ENCODE measurements at places on chromosomes 5 and 9.

GRCh38 chr5:119655061-119655460 is 25.7 kb downstream of the FAM170A start:
- DNase-seq = no peak

DNA sequence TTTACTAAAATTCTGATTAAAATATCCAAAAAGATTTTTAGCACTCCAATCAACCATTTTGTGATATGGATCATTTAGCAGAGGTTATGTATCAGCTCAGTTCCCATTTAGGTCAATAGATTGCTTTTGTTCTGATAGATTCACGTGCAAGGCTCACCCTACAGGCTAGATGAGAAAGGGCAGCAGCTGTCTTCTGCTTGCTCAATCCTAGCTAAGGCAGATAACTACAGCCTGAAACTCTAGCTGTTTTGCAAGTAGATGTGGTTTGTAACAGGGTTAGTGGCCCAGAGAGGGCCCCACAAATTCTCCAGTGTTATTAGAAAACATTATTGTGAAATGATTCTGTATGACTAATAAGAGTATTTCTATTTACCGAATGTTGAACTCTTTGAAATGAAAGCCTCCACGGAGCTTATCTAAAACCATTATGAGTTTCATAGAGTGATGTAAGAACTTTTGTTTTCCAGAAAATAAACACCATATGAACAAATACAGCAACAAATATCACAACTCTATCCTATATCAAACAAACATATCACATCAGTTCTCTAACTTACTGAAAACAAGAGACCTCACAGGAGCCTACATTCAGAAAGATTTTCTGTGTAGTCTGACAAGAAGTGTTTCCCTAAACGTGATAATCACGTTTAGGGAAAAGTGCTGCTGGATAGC is 841.9 kb upstream of the ACO1 start:
- DNase-seq = peak; percentile 8

DNA sequence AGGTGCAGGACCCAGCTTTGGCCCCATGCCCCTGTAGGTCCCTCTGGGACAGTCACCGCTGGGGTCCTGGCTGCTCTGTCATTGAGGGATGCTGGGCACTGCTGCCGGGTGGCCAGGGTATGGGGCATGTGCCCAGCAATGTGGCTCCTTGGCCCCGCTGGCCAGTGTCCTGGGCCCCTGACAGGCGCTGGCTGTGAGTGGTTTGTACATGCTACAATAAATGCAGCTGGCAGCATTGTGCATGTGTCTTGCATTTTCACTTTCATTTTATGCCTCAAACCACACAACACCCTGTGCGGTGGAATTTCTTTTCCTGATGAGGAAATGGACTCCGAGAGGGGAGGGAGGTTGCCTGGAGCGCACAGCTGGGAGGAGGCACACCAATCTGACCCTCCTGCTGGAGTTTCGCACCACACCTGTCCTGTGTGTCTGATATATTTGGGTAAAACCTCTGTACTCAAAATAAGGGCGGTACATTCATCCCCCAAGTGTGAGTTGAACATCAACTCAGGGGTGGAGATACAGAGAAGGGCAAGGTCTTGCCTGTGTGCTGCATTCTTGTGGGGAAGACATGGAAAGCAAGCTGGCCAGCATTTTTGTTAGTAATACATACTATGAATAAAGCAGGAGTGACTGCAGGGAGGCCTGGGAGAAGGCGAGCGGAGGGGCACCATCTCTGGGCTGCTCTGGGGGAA is 11.7 kb downstream of the TSPAN17 start:
- DNase-seq = no peak

GRCh38 chr5:88436290-88436689 is 167.6 kb upstream of the TMEM161B start:
- DNase-seq = no peak

- no peak for DNase-seq
Measured at GRCh38 chr9:125272697-125273096, 11.1 kb downstream of the GAPVD1 start.

GRCh38 chr5:18420711-18421110 is 786.5 kb downstream of the TAF11L14 start:
- DNase-seq = no peak

DNA sequence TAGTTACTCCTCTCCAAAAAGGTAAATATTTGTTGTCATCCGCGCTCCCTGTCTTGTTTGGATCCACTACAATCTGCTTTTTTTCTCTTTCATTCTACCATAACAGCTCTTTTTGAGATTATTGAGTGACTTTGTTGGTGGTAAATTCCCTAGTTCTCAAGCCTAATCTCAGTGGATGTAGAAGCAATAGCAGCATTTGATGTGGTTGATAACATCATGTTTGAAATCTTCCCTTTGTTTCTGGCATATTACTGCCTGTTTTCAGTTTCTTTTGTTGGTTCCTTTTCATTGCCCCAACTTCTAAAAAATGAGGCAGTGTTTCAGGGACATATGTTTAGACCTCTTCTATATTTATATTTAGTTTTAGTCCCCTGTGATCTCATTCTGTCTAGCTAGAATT is 8.9 kb downstream of the CDC42SE2 start:
- DNase-seq = no peak

DNA sequence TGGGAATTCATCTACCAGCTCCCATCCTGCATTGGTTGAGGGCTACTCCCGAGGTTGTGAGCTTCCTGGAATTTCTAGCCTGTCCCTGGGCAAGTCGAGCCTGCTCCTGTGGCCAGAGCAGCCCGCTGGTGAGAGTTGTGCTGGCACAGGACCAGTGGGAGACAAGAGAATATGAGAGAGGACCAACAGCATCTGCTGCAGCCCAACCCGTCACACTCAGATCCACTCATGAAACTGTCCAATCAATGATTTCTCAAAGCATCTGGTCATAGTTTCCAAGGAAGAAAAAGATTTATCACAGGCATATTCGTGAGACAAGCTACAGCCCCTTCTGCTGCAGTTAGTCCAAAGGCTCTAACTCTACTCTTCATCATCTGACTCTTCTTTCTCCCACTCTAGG is 64.4 kb upstream of the RAI14 start:
- DNase-seq = no peak

DNA sequence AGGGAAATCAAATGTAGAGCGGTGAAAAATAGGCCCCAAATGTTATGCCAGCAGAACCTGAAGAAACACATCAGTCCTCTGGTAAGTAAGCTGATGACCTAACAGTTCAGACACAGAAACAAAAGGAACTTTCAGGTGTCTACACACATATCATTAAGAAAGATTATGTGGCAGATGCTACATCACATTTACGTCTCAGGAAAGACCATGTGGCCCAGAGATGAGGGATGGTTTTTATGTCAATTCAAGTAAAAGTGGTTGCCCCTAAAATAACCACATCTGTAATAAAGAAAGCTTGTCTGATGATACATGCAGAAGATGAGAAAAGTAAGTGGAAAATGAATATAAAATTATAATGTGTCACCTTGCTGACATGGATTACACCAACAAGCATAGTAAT is 31.4 kb downstream of the GNAQ start:
- DNase-seq = no peak

DNA sequence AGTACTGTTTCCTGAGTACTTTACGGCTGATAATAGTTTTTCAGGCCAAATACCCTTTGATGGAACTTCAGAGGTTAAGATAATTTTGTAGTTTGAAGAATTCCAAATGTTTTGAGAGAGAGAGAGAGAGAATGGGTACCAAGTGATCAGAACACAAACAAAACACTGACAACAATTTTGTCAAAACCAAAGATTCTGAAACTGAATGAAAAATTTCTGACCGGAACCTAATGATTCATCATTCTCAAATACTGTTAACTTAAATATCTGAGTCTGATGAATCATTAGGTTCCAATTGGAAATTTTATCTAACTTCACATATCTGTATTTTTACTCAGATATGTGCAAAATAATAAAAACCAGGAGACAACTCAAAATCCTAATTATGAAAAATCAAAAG is 4.0 kb downstream of the LMBRD2 start:
- DNase-seq = no peak

- DNase-seq = no peak
Measured at GRCh38 chr5:524973-525761, 918 bp upstream of the SLC9A3 start.

DNA sequence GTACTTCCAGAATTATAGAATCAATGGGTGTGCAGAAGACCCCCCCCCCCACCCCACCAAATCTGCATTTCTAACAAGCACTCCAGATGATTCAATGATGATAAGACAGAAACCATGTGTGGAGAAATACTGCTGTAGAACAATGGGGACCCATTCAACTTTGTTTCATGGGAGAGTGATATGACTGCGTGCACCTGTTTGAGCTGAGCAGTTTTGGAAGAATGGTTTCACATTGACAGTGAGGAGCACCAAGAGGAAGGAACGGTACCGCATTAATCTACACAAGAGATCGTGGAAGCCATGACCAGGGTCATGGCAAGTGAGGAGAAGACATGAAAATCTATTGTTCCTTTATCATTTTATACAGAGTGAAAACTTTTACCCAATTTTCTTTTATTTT is 202.7 kb downstream of the CD180 start:
- no peak for DNase-seq

DNA sequence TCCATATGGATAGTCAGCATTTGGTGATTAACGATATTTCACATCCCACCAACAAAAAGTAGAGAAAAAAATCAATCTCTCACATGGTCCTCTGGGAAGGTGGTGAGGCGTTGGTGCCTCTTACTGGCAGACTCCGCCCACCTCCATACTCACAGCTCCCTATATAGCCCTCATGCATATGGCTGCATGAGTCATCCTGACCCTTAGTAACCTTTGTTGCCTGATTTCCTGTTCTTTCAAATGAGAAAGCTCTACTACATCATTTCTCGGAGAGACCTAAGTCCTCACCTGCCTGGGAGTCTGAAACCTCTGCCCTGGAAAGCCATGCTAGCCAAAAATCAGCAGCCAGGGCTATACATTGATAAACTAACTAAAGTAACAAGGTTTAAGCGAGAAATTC is 33.3 kb upstream of the ABCA1 start:
- DNase-seq = peak; percentile 62

GRCh38 chr5:53971551-53971950 is 338.8 kb downstream of the ARL15 start:
- no peak for DNase-seq

- DNase-seq = no peak
Measured at GRCh38 chr9:109925799-109926198, 145.8 kb downstream of the PALM2AKAP2 start.

DNA sequence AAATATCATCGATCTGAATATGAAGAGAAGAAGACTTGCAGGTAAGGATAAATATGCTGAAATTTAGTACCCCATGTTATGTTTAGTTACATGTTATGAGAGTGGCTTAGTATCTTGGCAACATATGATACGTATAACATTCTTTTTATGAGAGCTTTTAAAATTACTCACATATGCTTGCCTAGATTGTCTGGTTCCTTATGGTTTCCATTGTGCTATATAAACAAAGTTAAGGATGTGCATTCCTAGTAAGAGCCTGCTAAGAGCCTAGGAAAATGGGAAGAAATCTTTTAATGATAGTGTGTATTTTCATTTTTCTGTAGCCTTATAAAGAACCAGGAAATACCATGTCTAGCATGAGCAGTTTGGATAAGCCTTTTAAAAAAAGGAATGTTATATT is 112.0 kb upstream of the KCNN2 start:
- DNase-seq = no peak

- DNase-seq = no peak
Measured at GRCh38 chr5:93924628-93925027, 183.2 kb upstream of the POU5F2 start.

- DNase-seq = no peak
Measured at GRCh38 chr5:172142709-172143215, 45.3 kb downstream of the STK10 start.

GRCh38 chr9:126667190-126668055 is 53.7 kb downstream of the LMX1B start:
- DNase-seq = no peak

DNA sequence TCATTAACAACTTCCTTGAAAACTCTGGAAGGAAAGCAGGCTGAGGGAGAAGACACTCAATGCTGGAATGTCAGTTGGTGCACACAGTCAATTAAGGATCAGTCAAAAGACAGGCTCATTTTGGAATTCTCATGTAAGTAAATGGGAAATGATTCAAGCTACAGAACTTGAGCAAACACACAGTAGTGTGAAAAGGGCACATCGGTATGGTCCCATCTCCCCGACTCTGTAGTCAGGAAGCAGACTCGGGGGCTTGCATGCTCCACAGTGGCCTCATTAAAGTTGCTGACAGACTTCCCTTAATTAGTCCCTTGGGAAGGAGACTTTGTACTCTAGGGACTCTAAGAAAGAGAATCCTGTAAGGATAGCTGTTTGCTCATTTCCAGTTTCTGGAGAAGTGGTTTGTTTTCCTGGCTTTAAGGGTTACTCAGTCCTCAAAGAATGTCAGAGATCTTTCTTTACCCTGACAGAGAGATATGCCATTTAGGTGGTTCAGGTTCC is 339.2 kb downstream of the ADAMTS6 start:
- DNase-seq = no peak

DNA sequence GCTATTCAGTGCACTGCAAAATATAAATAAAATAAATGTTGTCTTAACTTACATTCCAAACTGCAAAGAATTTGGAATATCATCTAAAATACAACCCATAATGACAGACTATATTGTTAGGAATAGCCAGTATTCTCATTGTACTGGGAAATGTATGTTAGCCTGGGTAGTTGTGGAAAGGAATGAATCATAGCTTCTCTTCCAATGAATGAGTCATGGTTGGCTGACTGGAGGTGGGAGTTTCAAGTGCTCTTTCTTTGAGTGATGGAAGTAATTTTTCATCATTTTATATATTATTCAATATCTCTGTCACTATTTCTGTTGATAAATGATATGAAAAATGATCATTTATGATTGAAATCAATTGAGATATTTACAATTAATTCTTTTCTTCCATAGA is 158.6 kb upstream of the ARRDC3 start:
- no peak for DNase-seq

- no peak for DNase-seq
Measured at GRCh38 chr9:125763394-125763801, 16.2 kb downstream of the PBX3 start.

GRCh38 chr5:37071901-37072581 is 177.1 kb downstream of the CPLANE1 start:
- no peak for DNase-seq

GRCh38 chr9:20351715-20352114 is 270.6 kb downstream of the MLLT3 start:
- DNase-seq = no peak

GRCh38 chr5:17679597-17680203 is 45.4 kb downstream of the TAF11L14 start:
- DNase-seq = no peak

DNA sequence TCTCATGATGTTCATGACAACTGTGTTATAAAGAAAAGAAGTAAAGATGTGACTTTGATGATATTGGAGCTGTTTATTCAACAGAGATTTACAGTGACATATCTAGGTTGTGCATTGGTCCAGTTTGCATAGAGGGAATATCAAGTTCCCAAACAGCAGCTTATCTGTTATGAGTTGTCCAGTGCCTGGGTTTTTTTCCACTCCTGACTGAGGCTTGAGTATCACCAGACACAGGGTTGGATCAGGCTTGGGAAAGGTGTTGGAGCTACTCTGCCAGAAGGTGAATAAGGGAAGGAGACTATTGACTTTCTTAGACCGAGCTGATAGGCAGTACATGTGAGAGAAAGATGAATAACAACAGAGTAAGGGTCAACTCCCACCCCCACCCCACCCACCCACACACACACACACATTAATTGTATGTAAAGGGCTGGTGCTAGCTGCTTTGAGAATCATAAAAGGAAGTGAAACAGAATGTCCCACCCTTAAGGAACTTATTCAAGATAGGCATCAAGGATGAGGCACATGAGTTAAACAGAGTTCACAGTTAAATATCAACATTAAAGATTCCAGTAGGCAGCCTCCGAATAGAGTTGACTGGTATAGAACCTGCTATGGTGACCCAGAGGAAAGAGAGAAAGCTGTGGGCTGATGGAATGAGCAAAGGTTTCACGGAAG is 33.0 kb upstream of the RASGRF2 start:
- DNase-seq = no peak
